ENCODE measurements at places on chromosomes 2 and 18.

DNA sequence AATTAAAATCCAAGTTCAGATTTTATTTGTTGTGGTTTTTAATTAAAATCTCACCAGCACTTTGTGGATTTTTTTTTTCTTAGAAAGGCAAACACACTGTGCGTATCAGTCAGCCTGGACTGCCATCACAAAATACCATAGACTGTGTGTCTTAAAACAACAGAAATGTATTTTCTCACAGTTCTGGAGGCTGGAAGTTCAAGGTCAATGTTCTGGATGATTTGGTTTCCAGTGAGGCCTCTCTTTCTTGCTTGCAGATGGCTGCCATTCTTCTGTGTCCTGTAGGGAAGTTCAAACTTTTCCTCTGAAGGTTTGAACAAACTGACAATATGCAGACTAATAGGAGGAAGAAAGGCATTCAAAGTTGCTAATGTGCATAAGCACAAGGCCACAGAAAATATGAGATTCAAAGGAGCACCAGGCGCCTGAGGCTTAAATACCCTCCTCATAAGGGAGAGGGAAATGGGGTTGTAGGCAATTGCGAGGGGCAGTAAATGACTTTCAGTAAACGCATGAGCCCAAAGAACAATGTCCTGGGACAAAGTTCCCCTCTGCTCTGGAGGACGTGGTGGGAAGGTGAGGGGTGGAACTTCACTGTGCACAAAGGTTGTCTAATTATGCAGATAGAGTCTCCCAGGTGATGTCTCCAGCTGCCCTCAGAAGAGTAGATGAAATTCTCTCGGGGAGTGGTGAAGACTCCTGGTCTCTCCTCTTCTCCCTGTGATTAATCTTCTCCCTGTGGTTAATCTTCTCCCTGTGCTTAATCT, 26.5 kb upstream of the KCNF1 start:
- DNase-seq, result no peak

DNA sequence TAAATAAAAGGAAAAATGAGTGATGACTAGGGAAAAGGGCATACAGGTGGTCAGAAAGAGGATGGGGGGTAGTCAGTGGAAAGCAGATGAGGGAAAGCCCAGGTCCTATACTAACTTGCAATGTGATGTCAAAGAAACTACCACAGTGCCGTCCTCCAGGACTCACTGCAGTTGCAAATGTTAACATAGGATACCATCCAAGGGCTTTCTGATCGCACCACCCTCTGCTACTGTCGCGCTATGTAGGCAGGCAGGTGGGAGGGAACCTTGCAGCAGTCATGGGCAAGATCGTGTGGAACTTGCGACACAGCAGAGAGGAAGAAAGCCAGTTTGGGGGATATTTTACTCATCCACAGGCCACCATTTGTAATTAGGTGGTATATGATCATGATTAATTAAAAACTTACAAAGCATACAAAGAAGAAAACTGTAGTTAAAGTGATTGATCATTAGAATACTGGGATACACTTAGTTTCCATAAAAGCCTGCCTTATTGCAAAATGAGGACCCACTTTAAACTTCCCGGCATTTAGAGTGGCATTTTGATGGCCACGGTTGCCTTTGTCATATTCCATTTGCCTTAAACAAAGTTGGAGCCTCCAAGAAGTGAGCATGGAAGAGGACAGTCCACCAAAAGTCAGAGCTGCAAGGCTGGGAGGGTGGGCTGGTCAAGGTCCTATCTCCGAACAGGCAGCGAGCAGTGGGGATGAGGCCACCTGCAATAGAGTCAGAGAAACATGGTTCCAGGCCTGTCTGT, 8.5 kb upstream of the ROCK2 start:
- DNase-seq, result no peak

DNA sequence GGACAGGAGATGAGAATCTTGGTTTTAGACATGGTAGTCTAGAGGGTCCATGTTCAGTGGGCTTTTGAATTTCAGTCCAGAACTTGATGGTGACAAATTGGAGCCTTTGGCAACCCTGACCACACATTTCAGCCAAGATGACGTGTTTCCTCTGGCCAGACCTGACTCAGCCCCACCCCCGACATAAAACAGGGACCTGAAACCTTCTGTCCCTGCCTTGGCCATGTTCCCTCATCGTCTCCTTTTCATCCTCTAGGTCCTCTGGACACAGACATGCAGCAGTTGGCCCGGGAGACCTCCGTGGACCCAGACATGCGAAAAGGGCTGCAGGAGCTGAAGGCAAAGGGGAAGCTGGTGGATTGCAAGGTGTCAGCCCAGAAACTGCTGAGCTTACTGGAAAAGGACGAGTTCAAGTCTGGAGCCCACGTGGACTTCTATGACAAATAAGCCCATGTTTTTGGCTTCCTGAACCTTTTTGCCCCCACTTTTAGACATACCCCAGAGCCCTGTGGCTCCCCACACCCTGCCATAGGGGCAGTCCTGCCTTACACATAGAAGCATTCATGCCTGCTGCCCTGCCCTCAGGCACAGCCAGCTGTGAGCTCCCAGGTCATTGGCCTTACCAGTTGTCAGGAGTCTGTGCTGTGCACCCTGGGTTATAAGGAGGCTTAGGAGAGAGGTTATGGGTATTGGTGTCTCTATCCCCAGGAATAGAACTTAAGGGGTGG, 4.0 kb downstream of the SPR start:
- no peak for DNase-seq

DNA sequence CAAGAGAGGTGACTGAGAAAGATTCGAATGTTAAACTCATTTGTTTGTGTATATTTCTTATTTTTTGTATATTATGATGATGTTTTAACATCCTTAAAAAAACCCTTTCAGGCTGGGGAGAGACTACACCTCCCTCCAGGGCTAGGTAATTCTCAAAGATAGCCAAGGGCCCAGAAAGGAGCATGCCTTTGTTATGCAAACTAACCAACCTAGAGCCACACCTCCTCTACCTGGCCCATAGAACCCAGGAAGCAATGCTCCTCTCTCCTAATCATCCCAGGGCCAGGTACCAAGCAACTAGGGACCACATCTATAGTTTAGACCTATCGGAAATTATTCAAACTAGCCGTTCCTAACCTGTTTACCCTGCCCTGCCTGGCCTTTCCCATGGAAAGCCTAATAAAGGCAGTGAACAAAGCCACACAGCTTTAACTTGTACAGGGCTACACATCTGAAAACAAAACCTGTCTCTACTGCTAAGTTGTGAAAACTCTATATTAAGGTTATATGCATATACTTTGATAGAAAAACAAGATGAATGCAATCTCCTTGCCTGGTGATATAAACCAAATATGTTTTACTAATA, 79.7 kb downstream of the COLEC12 start:
- no peak for DNase-seq

DNA sequence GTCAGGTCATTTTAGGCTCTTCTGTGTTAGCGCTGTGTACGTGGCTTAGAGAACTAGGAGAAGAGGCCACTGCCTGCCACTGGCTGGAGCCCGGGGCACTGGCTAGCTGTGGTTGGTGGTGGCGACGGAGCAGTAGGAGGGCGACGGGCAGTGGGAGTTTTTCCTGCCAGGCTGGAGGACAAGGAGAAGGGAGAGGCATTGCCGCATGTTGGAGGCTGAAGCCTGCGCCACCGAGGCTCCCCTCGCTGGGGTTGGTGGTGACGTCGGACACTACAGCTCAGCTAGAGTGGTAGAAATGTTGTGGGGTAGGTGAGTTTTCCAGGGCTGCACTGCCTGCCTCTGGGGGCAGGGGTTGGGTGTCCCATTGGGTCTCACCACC, 41.7 kb upstream of the IMP4 start:
- DNase-seq, result no peak

DNA sequence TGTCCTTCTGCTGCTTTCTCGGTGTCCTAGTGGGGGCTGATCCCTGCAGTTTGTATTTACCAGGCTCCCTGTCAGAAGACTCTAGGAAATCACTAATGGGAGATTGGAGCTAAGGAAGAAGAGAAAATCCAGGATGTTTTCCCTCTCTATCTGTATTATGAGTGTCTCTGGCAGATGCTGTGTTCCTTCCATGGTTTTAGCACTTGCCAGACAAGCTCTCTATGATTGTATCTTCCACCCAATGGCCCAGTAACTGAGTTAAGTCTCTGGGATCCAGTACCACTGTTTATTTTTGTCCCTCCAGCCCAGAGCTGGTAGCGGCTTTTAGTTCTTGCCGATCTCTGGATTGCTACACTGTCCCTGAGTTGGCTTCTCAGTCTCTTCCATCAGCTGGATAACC, 494.8 kb upstream of the SLC39A10 start:
- no peak for DNase-seq

DNA sequence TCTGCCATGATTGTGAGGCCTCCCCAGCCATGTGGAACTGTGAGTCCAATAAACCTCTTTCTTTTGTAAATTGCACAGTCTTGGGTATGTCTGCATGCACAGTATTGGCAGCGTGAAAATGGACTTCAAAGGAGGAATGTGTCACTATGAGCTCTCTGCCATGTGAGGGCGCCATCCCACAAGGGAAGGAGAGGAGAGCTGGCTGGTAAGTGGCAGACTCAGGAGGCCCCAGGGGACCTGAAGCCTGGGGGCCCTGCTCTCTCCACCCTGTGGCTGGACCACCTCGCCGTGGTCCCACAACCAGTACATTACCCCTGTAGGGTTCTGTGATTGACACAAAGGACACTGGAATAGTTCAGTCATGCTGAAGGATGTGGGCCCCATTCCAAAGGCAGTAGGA, 122.1 kb downstream of the RPIA start:
- DNase-seq, result no peak

DNA sequence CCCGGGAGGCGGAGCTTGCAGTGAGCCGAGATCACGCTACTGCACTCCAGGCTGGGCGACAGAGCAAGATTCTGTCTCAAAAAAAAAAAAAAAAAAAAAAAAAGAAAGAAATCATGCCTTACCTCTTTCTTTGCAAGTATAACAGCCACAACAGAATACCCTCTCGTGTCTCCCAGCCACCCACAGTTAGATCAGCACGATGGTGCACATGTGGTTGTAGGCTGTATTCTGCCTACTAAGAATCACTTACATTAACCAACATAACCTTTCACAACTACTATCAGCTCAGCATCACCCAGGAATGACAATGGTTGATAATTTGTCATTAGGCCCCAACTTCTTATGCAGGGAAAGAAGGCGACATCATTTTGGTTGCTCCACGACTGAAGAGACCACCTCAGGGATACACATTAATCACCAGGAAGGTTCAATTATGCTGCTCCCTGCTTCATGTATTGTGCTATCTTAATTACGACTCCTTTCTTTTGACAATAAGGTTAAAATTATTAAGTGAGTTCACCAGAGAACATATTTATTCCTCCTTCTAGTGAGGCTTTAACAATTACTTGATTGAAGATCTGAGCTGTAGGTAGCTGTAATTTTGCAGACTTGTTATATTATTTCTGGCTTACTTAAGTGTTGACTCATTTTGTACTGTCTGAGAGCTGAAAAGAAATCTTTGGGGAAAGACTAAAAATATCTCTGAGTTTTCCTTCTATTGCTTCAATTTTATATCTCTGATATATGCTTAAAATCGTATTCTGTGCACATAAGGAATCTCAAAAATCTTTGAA, 120.1 kb downstream of the LRP1B start:
- no peak for DNase-seq

DNA sequence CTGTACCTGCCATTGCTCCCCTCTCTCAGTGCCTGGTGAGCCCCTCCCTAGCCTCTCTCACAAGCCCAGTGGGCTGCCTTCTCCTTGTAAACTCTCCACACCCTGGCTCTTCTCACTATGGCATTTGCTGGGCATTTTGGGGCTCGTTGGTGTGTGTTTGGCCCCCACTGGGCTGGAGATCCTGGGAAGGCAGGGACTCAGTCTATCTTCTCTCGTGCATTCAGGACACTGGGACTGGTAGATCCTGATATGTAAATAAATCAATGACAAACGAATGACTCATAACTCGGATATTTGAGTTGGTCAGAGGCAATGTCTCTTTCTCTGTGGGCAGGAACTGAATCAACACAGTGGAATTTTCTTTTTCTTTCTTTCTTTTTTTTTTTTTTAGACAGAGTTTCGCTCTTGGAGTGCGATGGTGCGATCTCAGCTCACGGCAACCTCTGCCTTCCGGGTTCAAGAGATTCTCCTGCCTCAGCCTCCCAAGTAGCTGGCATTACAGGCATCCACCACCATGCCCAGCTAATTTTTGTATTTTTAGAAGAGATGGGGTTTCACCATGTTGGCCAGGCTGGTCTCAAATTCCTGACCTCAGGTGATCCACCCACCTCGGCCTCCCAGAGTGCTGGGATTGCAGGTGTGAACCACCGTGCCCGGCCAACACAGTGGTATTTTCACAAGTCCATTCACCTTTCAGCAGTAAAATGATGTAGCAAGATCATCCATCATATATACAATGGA, 144.6 kb upstream of the SPRED2 start:
- no peak for DNase-seq

GRCh38 chr18:43581936-43582519, 304.7 kb upstream of the SYT4 start:
- no peak for DNase-seq

DNA sequence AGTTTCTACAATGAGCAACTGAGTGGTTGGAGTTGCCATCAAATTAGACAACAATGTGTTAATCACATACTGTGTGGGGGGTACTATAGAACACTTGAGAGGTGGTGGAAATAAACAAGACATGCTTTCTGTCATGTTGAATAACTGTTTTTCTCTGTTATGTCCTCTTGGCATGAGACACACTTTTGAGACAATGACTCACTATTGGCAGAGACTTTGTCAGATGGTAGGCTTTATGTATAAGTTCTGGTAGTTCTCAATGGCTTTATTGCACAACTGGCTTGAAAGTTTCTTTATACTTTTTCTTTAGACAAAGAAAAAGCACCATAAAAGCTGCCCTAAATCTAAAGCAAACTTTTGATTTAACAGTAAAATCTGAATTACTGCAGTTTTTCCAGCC, 578.7 kb downstream of the ADCYAP1 start:
- DNase-seq, result no peak

GRCh38 chr2:224412141-224413015, 10.5 kb upstream of the FAM124B start:
- no peak for DNase-seq

DNA sequence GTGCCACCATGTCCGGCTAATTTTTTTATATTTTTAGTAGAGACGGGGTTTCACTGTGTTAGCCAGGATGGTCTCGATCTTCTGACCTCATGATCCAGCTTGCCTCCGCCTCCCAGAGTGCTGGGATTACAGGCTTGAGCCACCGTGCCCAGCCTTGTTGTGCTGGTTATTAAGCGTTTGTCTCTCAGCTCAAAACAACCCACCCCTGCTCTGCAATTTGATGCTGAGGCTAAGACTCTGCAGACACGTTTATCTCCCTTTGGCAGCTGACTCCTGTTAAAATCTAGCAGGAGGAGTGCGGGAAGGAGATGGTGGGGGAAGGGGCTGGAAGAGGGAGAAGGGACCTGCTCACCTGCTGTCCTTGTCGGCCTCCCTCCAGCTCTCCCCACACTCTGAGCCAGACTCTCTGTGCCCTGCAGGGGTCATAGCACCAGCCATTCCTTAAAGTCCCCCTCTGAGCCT, 29.9 kb upstream of the IMPA2 start:
- DNase-seq, result no peak

- DNase-seq, result no peak
Observed at GRCh38 chr2:43194121-43194869, 32.1 kb downstream of the ZFP36L2 start.

GRCh38 chr2:197137826-197138477, 172.6 kb downstream of the ANKRD44 start:
- no peak for DNase-seq

GRCh38 chr2:236787885-236788284, 218.3 kb downstream of the ACKR3 start:
- DNase-seq, result no peak

Measured in effector CD8-positive, alpha-beta T cell (primary cell).